ENCODE measurements at places on chromosomes 2 and 18. TPM values are rescaled to one million over a fixed set of nuclear protein-coding genes. Genes with fewer than 3 reads are reported as not detected.

DNA sequence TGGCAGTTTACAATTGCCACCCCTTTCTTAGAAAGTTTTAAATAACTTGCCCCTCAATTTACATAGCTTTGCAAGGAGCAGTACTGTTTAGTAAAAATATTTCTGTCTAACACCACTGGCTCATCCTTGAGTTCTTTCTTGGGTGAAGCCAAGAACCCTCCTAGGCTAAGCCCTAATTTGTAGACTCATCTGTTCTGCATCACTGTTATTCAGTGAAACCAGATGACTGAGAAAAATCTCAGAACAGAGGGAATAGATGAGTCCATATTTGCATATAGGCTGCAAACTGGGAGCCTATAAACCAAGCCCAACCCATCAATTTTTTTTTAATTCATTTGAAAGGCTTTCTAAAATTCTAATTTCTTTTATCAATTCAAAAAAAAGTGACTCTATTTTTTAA lies 161.4 kb upstream of the TFPI start:
- no peak for DNase-seq

DNA sequence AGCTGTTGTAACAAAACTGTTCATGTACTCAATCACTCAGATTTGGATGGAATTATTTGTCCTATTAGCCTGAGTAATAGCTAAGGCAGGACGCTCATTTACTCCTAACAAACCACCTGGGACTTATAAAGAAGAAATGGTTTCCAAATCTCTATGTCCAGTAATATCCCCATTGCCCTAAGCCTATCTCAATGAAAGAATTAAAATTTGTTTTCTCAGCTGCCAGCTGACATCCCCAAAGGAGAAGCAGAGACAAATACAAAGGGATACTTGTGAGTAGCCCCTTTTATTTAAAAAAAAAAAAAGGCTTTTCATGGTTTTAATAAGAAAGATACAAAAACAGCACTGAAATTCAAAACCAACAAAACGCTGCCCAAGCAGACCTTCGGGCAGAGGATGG lies 211.4 kb upstream of the PARD3B start:
- DNase-seq, result no peak

GRCh38 chr2:7594211-7594610 lies 677.0 kb downstream of the RNF144A start:
- no peak for DNase-seq

GRCh38 chr2:226131299-226131784 lies 668.3 kb downstream of the IRS1 start:
- peak; percentile 71 for DNase-seq

The FBXO48 gene
- polyA plus RNA-seq, result 4.3 TPM

The SPEG gene
- 133 TPM for polyA plus RNA-seq

The SERTAD2 gene
- 3.3 TPM for polyA plus RNA-seq

The SLC4A3 gene
- 0.48 TPM for polyA plus RNA-seq

DNA sequence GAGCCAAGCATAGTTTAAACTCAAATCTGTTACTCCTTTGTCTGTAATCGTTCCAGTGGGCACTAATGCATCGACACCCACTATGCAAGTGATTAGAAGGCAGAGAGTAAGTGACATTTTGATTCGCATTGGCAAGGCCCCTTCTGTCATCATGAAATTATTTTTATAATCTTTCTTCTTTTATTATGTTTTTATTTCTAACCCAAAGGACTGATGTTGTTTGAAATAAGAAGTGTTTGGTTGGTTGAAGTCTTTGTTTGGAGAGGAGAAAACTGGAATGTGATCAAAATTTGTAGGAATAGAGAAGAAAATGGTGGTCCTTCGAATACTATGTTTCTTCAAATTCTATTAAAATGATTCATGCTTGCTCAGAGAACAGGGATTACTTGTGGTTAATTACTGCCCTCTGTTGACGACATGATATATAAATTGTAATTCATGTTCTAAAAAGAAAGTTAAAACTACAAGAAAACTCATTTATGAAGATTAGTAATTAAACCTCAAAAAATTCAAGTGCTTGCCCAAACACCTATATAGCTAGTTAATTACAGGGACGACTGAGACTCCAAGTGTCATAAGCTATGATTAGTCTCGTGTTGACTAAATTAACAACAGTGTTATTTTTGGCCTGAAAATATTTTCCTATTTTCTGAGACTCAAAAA lies 26.4 kb upstream of the TFPI start:
- no peak for DNase-seq

DNA sequence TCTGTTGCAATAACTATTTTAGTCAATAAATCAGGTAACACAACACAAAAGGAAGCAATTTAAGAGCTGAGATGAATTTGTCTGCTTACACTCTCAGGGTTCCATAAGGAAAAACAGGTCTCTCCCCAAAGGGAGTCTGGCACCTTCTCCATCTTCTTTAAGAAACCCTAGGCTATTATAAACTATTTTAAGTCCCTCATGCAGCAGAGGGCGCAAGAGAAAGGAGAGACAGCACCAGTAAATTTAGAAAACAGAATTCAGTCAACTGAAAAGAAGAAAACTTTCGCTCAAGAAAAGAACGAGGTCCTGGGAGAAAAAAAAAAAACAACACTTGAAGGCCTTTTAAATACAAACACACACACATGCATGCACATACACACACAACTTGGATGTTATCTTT lies 19.1 kb downstream of the SULT1C4 start:
- DNase-seq, result no peak

The ITGA4 gene
- 0.16 TPM for polyA plus RNA-seq

- DNase-seq, result no peak
These were observed 977.6 kb downstream of the SUCLG1 start for GRCh38 chr2:83481436-83481835.

DNA sequence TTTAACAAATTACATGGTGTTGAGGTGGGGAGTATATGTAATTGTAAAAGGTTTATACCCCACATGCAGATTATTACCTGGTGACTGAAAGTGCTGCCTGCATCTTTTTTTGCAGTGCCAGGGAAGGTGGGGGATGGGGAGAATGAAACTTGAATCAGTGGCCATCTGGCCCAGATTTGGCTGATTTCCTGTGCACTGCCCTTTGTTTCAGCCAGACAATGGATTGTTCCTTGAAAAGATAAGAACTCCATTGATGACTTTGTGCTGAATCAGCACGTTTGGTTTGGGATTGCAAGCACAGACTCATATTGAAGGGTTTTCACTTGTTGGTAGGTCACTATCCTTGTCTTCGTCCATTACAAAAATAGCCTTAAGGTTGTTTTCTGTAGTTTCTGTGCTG lies 20.9 kb downstream of the GREB1L start:
- DNase-seq, result no peak

The SERPINB12 gene
- polyA plus RNA-seq, result not detected

- DNase-seq, result no peak
These were observed 67.3 kb upstream of the CABLES1 start for GRCh38 chr18:23068011-23068410.

DNA sequence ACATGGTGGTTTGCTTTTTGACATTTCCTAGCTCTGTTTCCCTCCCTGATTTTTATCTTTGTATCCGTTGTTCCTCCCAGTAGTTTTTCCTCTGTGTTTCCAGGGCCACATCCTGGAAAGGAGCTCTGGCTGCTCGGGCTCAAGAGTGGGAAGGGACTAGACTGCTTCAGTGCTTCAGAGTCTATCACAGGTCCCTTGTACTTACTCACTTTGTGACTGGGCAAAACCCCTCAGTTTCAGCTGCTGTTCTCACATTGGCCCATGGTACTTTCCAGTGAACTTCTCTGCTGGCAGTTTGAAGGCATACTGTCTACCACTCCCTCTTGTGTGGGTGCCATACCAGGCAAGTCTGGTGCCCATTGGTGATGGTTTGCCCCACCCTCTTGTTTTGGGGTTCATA lies 7.5 kb upstream of the STAMBP start:
- DNase-seq, result no peak

- no peak for DNase-seq
These were observed 38.6 kb upstream of the PLB1 start for GRCh38 chr2:28457237-28457636.

GRCh38 chr2:159903443-159904126 lies 105.6 kb upstream of the CD302 start:
- DNase-seq, result peak; percentile 51

DNA sequence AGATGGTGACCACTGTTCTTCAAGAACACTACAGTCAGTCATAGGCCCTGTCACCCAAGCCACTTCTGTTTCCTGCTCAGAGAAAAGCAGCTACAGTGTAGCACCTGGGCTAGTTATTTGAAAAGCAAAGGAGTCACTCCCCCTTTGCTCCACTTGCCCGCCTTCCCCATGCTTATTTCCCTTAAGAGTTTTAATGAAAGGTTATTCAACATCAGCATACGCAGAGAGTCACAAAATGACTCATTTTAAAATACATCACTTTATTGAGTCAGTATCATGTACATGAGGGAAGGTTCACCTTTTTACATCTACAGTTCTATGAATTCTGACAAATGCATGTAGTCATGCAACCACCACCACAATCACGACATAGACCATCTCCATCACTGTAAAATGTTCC lies 71.3 kb downstream of the TNFRSF11A start:
- no peak for DNase-seq

DNA sequence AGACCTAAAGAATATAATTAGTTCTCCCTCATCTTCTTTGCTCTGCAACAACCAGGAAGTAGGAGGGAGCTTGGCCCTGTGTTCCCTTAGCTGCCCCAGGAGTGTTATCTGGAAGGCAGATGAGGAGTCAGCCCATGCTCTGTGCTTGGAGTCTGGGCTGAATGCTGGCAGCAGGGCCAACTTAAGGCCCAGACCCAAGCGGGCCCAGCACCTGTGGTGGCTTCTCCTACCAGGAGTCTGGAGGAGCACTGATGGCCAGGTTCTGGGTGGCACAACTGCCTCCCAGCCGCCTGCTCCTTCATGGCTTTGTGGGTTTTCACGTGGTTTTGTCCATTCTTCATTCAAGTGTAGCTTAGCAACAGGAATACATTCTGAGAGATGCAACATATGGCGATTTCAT lies 1910.7 kb upstream of the LRRTM1 start:
- no peak for DNase-seq

The HOXD12 gene
- not detected for polyA plus RNA-seq

The ASXL3 gene
- polyA plus RNA-seq, result not detected

The TGFA gene
- 0.12 TPM for polyA plus RNA-seq

The C1GALT1C1L gene
- polyA plus RNA-seq, result 0.16 TPM

DNA sequence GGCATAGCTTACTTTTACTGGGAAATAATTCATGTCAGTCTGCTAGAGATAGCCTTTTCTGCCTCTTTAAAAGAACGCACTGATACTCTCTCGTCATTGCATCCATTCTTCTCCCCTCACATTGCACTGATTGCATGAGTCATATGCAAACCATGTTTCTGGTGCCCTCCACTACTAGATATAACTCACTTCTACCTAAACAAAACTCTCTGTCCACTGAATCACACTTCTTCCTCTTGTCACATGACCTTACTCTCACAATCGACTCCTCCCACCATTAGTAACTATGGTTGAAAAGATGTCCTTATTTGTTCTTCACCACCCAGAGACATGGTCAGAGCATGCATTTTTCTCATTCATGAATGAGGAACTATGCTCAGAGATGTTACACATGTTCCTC lies 158.0 kb downstream of the CSRNP3 start:
- DNase-seq, result no peak

DNA sequence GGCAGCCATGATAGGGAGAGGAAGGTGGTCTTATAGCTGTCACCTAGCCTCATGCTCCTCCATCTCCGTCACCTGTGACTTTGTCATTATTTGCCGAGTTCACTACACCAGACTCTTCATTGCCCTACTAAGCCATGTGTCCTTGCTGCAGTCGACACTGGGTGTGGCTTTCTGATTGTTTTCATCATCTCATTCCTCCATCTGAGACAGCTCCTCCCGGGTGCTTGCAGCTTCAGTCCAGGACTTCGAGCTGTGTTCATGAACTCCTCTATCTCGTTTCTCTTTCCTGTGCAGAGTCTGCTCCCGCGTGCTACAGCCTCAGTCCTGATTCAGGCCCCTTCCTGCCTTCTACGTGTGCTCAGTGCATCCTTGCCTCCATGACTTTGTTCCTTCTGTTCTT lies 295.1 kb upstream of the TNP1 start:
- no peak for DNase-seq

The TMEM198 gene
- polyA plus RNA-seq, result 2.3 TPM

The RFX8 gene
- polyA plus RNA-seq, result 0.29 TPM

DNA sequence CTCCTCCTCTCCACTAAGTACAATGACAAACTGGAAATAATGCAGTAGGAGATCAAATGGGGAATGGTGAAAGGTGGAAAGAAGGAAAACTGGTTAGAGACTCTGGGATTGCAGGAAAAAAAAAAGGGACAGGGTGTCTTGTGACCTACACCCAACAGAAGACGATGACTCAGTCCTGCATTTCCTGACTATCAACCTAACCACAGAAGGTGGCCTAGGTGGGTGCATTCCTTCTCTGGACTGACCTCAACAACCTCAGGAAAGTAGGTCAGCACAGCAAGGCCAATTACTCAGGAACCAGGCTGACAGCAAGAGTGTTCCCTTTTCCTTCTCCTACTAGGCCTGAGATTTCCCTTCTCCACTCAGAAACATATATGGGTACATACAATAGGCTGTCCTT lies 1386.4 kb upstream of the ZEB2 start:
- DNase-seq, result no peak

The TMEM37 gene
- 0.60 TPM for polyA plus RNA-seq
